ENCODE measurements at places on chromosomes 5 and 9. TPM values are rescaled to one million over a fixed set of nuclear protein-coding genes. Genes with fewer than 3 reads are reported as not detected.

KIF24 gene
- 10.6 TPM for total RNA-seq

PCDHGA6 gene
- total RNA-seq = 21.6 TPM

DNA sequence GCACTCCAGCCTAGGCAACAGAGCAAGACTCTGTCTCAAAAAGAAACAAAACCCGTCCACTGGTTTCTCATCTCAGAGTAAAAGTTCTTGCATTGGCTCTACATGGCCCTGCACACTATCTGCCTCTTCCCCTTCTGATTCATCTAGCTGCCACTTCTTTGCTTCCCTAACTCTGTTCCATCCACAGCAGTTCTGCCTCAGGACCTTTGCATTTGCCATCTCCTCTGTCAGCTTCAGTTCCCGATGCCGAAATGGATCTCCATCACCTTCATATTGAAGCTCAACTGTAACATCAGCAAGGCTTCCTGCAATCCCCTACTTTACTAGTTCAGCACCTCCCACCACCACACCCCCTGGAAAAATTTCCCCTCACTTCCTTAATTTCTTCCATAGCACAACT lies 1.2 kb upstream of the PIGO start:
- H3K4me1 ChIP-seq = peaks cover 15% of the 10 kb centered on the region
- H3K4me3 ChIP-seq = no peak overlapping the region
- peaks cover 28% of the 10 kb centered on the region for H3K36me3 ChIP-seq
- H3K27ac ChIP-seq = no peak overlapping the region
- H3K27me3 ChIP-seq = no peaks in the 10 kb centered on the region

DNA sequence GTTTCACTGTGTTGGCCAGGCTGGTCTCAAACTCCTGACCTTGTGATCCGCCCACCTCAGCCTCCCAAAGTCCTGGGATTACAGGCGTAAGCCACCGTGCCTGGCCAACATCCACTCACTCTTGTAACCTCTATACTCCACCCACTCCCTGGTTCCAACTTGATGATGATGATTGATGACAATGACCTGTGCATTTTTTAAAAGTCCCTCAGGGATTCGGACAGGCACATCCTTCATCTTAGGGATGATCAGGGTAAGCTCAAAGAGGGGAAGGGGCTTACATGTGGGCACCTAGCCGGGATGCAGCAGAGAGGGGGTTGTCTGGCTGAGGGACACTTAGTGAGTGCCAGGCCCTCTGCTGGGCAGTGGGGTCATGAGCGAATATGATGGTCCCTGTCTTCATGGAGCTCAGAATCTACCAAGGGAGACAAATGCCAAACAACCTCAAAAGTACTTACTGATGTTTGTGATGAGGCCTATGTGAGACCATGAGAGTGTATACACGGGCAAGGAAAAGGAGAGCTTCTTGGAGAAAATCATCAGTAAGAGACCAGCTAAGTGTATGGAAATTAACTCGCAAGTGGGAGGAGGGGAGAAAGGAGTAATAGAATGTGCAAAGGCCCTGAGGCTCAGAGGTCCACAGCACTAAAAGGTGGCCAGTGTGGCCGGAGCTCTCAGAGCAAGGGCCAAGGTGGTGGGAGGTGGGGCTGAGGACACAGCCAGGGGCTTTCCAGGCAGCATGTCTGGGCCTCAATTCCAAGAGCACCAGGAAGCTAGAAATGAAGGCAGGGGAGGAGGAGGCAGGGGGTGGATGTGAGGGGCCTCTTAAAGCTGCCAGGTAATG lies 27.4 kb downstream of the LHX2 start:
- H3K4me3 ChIP-seq = no peak overlapping the region
- no peaks in the 10 kb centered on the region for H3K36me3 ChIP-seq
- peaks cover 32% of the 10 kb centered on the region for H3K27me3 ChIP-seq
- no peak for DNase-seq
- no peaks in the 10 kb centered on the region for H3K4me1 ChIP-seq
- no peak overlapping the region for H3K27ac ChIP-seq

GZMA gene
- total RNA-seq = not detected

GRCh38 chr9:93009337-93010015 lies 49.0 kb upstream of the SUSD3 start:
- H3K4me1 ChIP-seq = no peaks in the 10 kb centered on the region
- no peak overlapping the region for H3K4me3 ChIP-seq
- H3K36me3 ChIP-seq = no peaks in the 10 kb centered on the region
- no peak overlapping the region for H3K27ac ChIP-seq
- no peaks in the 10 kb centered on the region for H3K27me3 ChIP-seq
- DNase-seq = no peak

- no peaks in the 10 kb centered on the region for H3K27me3 ChIP-seq
- no peaks in the 10 kb centered on the region for H3K36me3 ChIP-seq
- peak; percentile 81 for DNase-seq
- peaks cover 22% of the 10 kb centered on the region for H3K4me1 ChIP-seq
- H3K4me3 ChIP-seq = no peak overlapping the region
These were observed 108.1 kb downstream of the TMEM174 start for GRCh38 chr5:73280821-73281746.

DNA sequence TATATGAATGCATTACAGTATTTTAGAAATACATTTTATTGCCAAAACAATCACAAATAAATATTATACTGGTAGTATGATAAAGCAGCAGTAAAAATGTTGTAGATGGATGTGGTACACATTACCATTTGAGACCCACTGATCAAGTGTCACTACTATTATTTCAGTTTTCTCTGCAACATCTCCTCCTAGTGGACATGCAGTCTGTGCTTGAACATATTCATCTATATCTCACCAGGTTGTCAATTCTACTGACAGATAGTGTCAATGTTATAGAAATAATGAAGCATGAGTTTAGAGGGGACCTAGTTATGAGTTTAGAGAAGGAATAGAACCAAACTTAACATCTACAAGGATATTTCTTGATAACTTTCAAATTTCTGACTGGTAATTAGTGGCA lies 39.2 kb upstream of the ELOVL7 start:
- peak; percentile 27 for DNase-seq
- H3K36me3 ChIP-seq = no peaks in the 10 kb centered on the region
- H3K4me1 ChIP-seq = no peaks in the 10 kb centered on the region
- no peaks in the 10 kb centered on the region for H3K27me3 ChIP-seq

ECSCR gene
- total RNA-seq = 1.1 TPM

FYB1 gene
- total RNA-seq = not detected

ANKRD34B gene
- not detected for total RNA-seq

SPATA31E1 gene
- not detected for total RNA-seq

- no peaks in the 10 kb centered on the region for H3K27me3 ChIP-seq
- no peak for DNase-seq
- peaks cover 4% of the 10 kb centered on the region for H3K36me3 ChIP-seq
- H3K4me3 ChIP-seq = no peak overlapping the region
- peaks cover 26% of the 10 kb centered on the region for H3K4me1 ChIP-seq
- no peak overlapping the region for H3K27ac ChIP-seq
These were observed 116.5 kb downstream of the C9orf50 start for GRCh38 chr9:129504404-129504803.

ARL10 gene
- 13.6 TPM for total RNA-seq

SLC25A2 gene
- total RNA-seq = 0.88 TPM

DNA sequence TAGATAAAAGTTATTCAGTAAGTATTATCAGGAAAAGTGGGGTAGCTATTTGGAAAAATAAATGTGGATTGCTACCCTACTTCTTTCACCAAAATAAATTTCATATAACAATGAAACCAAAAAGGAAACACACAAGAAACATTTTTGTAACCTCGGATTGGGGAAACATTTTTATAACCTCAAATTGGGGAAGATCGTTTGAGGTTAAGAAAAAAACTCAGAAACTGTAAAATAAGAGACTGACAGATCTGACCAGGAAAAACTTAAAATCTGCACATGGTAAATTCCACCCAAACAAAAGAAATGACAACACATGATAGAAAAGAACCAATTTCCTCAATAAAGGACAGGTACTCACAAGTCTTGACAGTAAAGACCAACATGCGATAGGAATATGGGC lies 13.5 kb downstream of the EFCAB9 start:
- H3K4me1 ChIP-seq = no peaks in the 10 kb centered on the region
- H3K4me3 ChIP-seq = no peak overlapping the region
- H3K36me3 ChIP-seq = peaks cover 11% of the 10 kb centered on the region
- H3K27ac ChIP-seq = no peak overlapping the region

UGT3A1 gene
- total RNA-seq = 0.24 TPM

UBAP1 gene
- total RNA-seq = 35.9 TPM

GRCh38 chr5:168254013-168254693 lies 37.3 kb upstream of the WWC1 start:
- H3K27ac ChIP-seq = no peak overlapping the region
- DNase-seq = no peak
- no peak overlapping the region for H3K4me3 ChIP-seq
- no peaks in the 10 kb centered on the region for H3K27me3 ChIP-seq

DAB2IP gene
- total RNA-seq = 44.5 TPM

DNA sequence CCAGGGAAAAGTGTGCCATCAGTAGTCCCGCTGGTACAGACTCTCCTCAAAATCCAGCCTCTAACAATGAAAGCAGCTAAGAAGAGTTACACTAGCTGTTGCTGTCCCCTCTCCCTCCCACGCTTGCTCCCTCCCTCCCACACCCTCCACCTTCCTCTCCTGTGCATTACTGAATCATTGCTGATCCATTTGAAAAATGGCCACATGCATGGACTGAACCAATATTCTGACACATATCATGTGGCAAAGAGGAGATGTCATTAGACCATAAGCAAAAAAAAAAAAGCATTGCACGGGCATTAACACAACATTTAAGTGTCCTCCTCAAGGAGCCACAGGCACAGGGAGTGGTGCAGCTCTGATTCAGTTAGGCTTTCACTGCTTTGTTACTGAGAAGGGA lies 37.9 kb downstream of the LHFPL2 start:
- no peaks in the 10 kb centered on the region for H3K27me3 ChIP-seq
- H3K27ac ChIP-seq = no peak overlapping the region
- no peaks in the 10 kb centered on the region for H3K4me1 ChIP-seq

- no peak overlapping the region for H3K27ac ChIP-seq
- DNase-seq = no peak
- no peaks in the 10 kb centered on the region for H3K27me3 ChIP-seq
These were observed 65.9 kb downstream of the CRB2 start for GRCh38 chr9:123421801-123422455.

DNA sequence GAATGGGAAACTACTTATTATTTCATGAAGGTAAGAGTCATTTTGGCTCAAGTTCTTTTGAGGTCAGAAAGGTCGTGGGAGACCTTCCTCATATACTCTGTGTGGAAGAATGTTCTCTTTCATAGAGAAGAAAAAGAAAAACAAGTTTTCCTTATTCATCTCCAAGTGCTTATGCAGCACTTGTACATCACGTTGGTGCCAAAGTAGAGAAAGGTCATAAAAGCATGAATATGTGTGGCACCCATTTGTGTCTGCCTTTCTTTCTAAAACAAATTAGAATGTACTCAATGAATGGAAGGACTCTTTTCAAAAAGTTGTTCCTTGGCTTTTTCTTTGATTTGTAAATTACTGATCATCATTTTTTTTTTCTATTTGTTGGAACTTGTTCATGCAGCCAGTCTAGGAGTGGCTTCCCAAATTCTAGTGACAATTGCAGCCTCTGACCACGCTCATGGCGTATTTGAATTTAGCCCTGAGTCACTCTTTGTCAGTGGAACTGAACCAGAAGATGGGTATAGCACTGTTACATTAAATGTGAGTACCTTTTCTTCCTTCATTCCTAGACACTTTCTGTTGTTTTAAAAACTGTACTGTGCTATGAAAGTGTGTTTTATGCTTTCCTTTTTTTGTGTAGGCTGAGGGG lies 122.4 kb downstream of the ADGRV1 start:
- H3K4me3 ChIP-seq = no peak overlapping the region
- no peaks in the 10 kb centered on the region for H3K36me3 ChIP-seq
- no peak for DNase-seq

DNA sequence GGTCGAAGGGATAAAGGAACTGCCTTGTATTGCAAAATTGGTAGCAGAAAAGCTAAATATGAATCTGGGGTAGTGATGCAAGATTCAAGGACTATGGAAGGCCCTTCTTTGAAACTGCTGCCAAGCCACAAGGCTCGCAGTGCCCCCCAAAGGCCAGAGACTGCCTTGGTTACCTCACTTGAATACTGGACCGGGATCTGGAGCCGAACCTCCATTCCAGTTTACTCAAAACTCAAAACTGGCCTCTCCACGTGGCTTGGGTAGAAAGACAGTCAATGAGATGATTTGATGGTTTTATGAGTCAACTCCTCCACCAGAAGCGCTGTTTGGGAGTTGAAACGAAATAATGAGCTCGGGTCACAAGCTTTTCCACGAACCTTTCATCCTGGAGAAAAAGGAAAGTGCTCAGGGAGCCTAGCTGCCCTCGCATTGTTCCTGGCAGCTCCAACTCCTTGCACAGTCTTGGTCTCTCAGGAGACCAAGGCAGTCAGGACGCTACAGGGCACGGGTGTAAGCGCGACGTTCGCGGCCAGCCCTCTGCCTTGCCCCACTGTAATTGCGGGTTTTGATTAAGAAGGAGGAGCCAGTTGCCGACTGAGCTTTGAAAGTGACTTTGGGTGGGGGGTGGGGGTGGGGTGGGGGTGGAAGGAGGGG lies 2.8 kb downstream of the ST8SIA4 start:
- peaks cover 89% of the 10 kb centered on the region for H3K27me3 ChIP-seq
- peaks cover 15% of the 10 kb centered on the region for H3K4me1 ChIP-seq
- DNase-seq = peak; percentile 26
- no peak overlapping the region for H3K27ac ChIP-seq
